HEK293T (cell line): ENCODE measurements at places on chromosomes 6 and 20.

- peak; percentile 61 for DNase-seq
These were observed 21.4 kb upstream of the PREP start for GRCh38 chr6:105424175-105424783.

DNA sequence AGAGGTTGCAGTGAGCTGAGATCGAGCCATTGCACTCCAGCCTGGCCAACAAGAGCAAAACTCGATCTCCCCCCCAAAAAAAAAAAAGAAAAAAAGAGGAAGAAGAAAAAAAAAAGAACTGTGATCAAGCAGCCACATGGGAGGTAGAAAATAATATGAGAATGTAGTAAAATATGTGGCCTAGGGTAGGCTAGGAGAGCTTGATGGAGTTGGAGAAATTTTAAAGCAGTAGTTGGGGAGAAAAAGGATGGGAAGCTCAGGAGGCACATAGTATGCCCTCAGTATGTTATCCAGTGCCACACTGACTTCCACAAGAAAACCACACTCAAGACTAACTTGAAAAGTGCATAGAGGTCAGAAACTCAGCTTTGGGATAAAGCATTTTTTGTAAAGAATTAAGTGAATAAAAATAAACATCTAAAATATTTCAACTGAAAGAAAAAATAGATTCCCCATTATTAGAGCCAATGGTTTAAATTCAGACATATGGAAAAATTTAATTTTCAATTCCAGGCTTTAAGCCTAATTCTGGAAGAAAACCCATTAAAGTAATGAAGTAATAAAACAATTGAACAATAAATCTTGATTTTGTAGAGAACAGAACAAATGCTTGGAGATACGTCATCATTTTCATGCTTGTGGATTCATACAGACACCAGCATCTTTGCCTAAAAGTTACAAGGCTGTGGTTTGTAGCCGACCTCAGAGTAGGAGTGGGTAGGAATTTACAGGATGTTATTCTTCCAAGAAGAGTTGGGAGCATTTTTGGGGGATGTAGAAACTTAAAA is 34.7 kb downstream of the PLEKHG1 start:
- no peak for DNase-seq

GRCh38 chr20:5779071-5779900 is 29.1 kb downstream of the SHLD1 start:
- DNase-seq, result no peak

GRCh38 chr6:156719395-156719719 is 57.8 kb upstream of the ARID1B start:
- no peak for DNase-seq

DNA sequence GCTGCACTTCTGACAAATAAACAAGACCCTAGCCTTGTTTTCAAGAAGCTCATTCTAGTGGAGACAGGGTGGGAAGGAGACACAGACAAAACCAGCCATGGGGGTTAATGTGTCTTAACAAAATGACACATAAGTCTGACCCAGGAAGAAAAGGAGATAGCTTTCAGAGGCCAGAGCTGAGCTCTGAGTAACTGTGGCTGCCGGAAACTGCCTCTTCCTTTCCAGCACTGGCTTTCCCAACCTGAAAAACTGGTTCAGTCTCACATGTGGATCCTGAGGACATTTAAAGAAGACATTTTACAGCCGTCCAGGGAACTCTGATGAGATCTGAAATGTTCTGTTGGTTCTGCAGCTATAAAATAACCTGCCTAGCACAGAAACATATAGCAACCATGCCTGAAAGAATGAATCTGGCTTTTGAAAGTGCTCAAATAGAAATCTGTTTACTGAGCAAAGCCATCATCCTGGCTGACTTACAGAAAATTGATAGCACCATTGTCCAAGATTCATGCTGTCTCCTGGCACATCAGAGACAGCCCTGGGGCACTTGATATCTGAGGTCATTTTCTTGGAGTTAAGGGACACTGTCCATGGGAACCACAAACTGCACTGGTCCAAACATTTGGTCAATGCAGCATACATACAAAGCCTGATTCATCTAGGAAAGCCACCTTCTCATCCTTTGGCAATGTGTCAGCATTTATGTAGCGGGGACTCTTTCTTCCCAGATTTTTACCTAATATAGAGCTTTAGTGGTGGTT is 83.2 kb upstream of the PAX1 start:
- no peak for DNase-seq

DNA sequence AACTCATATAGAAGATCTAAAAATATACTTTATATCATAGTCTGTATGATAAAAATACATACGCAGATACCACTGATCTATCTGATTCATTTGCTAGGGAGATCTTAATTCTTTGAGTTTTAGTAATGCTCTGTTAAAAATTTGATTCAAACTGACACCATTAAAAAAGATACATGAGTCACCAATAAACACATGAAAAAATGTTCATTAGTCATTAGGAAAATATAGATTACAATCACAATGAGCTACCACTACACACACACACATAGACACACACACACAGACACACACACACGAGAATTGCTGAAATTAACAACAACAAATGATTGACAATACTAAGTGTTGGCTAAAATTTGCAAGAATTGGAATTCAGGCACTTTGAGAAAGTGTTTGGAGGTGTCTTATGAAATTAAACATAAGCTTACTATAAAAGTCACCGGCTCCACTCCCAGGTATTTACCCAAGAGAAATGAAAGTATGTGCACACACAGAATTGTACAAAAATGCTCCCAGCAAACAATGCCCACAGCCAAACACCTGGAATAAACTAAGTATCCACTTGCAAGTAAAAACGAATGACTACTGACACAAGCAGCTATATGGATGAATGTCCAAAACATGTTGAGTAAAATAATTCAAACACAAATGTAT is 117.7 kb upstream of the GGTLC1 start:
- DNase-seq, result no peak

DNA sequence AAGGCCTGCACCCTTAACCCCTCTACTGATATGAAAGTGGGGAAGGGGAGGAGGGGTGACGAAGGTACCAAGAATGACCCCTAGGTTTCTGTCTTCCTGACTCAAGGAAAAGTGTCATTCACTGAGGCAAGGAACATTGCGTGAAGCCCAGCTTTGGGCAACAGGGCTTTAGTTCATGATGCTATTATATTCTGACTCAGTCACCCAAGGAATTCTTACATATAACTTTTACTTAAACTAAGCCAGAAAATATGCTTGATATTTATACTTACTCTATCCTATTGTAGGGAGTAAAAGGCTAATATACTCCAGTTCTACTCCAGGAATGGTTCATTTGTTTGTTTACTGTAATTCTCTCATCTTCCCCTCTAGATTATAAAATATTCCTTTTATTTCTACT is 60.5 kb downstream of the DOP1A start:
- DNase-seq, result no peak

DNA sequence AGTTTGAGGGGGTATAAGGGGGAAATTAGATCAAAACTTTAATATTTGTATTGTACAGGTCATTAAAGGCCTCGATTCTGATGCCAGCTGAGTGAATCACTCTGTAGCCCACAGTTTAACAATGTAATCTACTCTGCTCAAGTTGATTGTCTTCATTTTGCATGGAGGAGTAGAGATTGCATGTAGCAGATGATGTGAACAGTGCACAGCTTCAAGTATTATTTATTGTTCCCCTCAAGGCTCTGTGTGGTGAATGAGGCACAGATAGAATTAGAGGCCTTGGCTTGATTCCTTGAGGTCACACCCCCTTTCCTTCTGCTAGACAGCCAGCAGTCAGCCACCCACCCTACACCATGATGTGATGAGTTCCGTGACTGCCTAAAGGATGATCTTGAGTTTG is 38.1 kb downstream of the TXLNB start:
- no peak for DNase-seq

GRCh38 chr6:71031912-71032311 is 75.1 kb upstream of the B3GAT2 start:
- no peak for DNase-seq

DNA sequence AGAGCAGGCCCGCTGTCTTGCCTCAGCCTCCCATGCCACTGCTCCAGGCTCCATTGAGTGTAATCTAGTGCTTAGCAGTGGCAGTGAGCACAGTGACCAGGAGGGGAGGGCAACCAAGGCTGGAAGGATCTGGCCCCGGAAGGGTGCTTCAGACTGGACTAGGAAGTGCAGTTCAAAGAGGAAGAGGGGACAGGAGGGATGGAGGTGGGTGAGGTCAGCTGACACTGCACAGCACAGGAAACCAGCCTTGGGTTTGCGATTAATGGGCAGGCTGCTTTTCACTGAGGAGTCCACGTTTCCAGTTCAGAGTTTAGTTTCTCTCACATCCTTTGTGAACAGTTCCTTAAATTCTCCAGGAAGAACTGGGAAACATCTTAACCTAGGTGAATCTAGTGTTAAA is 46.9 kb downstream of the CDS2 start:
- DNase-seq, result no peak
